ENCODE measurements at places on chromosomes 5 and 9.

GRCh38 chr5:122374110-122374509 is 62.1 kb downstream of the SNCAIP start:
- no peak for DNase-seq

DNA sequence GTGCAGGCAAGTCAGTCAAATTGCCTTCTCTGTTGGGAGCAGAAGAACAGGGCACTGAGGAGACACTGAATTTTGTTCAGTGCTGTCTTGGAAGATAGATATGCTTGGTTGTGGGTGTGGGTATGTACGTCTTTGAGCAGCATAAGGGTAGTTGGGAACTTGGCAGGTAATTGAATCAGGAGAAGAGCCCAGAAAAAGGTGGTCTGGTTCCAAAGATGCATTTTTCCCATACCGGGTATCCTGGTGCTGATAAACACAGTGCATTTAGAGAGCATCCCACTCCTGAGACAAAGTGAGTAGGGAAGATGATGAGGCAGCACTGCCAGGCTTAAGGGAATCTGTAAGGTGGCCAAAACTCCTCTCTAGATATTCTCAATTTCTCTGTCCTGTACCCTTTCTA is 40.6 kb downstream of the TEK start:
- DNase-seq = no peak

DNA sequence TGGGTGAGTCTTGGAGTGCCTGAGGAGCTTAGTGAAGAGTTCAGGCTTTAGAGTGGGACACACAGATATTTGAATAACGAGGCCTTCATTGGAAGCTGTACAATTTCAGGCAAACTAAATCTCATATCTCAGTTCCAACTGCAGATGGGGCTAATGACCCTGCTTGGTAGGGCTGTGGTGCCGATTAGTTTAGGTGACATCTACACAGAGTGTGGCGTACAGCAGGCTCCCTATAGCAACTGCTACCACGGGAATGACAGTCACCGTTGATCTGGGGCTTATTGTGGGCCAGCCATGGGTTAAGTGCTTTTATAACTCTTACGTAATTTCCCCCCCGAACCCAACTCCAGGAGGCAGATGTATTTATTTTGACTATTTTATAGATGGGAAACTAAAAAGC is 70.8 kb downstream of the FAT2 start:
- no peak for DNase-seq

- no peak for DNase-seq
Measured at GRCh38 chr5:41433552-41434181, 76.7 kb downstream of the PLCXD3 start.

DNA sequence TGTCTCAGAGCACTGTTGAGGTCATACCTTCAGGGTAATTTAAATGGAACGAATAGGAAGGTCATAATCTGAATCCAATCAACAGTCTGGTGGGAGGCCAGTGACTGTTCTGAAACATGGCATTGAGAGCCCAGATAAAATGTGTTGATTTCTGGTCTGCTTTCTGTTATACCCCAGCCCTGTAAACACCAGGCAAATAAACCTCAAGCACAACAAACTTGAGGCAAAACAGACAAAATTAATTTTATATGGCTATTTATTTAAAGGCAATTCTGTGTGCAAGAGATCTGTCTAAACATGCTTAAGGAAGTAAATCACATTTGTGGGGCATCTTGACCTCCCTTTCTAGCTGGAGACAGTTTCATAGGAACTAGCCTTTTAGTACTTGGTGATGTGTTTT is 140.9 kb upstream of the SPEF2 start:
- no peak for DNase-seq

- no peak for DNase-seq
Measured at GRCh38 chr5:145937432-145938250, 1.3 kb downstream of the SH3RF2 start.

DNA sequence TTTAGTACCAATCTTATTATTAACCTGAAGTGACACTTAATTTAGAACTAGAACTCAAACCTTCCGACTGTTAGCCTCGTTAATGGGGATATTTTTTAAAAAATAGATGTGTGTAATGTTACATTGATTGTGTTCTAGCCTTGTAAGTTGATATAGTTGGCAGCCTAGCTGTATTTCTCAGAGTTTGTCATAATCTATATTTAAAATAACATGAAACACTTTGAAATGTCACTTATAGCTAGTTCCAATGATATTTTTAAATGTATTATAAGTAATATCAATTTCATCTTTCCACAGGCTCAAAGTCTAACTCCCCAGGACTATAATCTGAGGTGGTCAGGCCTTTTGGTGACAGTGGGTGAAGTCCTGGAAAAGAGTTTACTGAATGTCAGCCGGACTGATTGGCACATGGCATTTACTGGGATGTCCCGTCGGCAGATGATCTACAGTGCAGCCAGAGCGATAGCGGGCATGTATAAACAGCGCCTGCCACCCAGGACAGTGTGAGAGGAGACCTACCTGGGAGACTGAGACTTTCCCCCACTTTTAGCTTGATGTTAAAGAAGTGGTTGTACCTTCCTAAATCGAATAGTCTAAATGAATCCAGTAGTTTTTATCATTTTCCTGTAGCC is 34.1 kb downstream of the PRRC1 start:
- no peak for DNase-seq

Data from GF-D8 (cell line).